Uterus (tissue), 4 donors: ENCODE measurements at places on chromosomes 7 and 10. TPM values are rescaled to one million over a fixed set of nuclear protein-coding genes. Genes with fewer than 3 reads are reported as not detected.

DNA sequence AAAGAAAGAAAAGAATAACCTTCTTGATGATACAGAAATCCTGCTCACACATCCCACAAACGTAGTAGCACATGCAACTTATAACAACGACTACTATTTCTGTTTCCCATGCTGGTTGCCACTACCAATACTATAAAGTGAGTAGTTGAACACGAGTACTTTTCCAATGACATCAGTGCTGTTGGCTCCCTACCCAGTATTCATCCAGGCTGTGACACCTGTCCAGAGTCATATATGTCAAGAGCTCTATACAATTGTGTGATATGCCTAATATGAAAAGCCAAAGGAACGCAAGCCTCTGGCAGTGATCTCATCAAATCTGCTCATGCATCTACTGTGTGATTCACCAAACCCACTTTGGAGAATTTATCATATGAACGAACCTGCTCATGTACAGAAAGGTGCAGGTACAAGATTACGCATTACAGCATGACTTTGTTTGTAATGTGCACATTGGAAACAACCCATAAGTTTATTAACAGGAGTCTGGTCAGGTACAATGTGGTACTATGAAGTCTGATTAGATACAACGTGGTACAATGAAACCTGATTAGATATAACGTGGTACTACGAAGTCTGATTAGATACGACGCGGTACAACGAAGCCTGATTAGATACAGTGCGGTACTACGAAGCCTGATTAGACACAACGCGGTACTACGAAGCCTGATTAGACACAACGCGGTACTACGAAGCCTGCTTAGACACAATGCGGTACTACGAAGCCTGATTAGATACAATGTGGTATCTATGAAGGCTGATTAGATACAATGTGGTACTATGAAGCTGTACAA lies 5.8 kb upstream of the ITIH5 start:
- no peak for DNase-seq

DNA sequence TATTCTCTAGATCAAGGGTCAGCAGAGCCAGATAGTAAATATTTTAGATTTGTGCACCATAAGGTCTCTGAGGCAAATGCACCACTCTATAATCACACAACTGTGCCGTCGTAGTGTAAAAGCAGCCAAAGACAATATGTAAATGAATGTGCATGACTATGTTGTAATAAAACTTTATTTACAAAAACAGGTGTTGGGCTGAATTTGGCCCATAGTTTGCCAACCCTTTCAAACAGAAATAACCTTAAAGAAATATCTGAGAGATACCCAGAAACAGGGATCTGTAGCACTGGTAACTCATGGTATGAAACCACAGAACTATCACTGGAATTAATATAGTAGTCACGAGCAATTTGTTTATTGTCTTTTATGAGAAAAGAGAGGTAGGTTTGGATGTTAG lies 86.0 kb downstream of the ARID5B start:
- DNase-seq: no peak

The TRIM50 gene
- not detected for total RNA-seq

- no peak for DNase-seq
Measured at GRCh38 chr10:69334302-69335062, 56.2 kb downstream of the HK1 start.

DNA sequence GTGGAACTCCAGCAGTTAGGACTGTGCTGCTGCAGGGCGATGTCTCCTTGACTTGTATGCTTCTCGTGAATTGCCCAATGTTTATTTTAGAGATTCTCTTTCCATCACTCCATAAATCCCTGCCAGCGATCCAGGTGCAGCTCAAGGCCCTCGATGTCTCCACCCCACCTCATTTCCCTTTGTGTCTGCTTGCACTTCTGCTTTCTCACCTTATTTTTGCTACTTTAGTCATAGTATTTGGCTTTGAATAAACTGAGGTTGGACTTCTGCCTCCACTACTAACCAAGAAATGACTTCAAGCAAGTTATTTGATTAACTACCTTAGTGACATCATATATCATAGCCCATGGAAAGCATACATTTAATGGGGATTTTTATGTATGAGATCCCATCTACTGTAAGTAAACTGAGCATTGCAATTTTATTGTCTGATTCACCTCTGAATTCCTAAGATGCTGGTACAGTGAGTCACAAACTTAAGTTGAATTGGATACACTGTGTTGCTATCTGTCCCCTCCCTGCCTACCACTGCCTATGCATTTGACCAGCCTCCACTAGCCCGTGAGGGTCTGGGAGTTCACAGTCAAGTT lies 255.8 kb downstream of the ABCA13 start:
- no peak for DNase-seq

The MMRN2 gene
- 133 TPM for total RNA-seq

DNA sequence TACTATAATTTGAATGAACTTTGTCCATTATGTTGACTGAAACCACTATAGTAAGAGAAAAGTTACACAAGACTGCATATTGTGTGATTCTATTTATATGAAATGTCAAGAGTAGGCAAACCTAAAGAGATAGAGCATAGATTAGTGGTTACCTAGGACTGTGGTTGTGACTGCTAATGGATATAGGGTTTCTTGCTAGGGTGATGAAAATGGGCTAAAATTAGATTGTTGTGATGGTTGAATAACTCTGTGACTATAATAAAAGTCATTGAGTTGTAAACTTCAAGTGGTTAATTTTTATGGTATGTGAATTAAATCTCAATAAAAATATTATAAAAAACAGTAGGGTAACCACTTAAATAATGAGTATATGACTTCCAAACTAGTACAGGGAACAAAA lies 142.9 kb upstream of the AHR start:
- no peak for DNase-seq

The CAV2 gene
- 105 TPM for total RNA-seq

The PPP1R17 gene
- not detected for total RNA-seq

DNA sequence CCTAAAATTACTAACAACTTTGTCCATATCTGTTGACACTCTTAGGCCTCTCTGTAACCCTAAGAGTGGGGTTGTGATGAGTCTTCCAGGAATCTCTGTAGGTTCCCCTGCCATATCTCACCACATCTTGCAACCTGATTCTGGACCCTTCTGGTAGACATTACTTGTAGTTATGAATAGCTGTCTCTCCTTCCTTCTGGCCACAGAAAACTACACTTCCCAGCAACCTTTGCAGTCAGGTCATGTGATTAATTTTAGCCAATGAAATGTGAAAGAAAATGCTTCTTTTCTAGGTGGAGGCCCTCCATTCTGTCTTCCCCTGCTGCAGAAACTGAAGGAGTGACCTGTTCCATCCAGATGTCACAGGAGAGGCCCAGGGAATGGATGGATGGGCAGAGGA lies 147.6 kb upstream of the AOAH start:
- no peak for DNase-seq
